ENCODE measurements at places on chromosomes 12 and 14. TPM values are rescaled to one million over a fixed set of nuclear protein-coding genes. Genes with fewer than 3 reads are reported as not detected.

GRCh38 chr12:124700810-124701592 lies 133.6 kb upstream of the NCOR2 start:
- DNase-seq: no peak

DNA sequence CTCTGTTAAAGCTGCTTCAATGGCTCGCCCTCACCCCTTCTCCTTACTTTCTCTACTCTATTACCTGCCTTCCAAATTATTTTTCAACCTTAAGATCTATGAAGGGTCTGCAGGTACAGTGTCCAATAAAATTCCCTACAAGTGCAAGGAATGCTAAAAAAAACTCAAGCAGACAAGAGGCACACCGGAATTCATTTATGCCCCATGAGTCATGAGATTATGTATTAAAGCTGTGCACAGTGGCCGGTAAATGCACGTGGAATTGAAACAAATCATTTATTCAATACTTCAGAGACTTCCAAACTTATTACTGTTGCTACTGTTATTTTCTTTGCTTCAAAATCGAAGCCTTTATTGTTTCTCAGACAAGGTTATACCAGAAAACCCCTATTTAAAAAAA lies 68.4 kb downstream of the ST8SIA1 start:
- DNase-seq: no peak

- no peak for DNase-seq
These were observed 15.4 kb upstream of the SCAF11 start for GRCh38 chr12:46005823-46006222.

CNTN1 gene
- 1.6 TPM for polyA plus RNA-seq

AICDA gene
- 4.0 TPM for polyA plus RNA-seq

DNA sequence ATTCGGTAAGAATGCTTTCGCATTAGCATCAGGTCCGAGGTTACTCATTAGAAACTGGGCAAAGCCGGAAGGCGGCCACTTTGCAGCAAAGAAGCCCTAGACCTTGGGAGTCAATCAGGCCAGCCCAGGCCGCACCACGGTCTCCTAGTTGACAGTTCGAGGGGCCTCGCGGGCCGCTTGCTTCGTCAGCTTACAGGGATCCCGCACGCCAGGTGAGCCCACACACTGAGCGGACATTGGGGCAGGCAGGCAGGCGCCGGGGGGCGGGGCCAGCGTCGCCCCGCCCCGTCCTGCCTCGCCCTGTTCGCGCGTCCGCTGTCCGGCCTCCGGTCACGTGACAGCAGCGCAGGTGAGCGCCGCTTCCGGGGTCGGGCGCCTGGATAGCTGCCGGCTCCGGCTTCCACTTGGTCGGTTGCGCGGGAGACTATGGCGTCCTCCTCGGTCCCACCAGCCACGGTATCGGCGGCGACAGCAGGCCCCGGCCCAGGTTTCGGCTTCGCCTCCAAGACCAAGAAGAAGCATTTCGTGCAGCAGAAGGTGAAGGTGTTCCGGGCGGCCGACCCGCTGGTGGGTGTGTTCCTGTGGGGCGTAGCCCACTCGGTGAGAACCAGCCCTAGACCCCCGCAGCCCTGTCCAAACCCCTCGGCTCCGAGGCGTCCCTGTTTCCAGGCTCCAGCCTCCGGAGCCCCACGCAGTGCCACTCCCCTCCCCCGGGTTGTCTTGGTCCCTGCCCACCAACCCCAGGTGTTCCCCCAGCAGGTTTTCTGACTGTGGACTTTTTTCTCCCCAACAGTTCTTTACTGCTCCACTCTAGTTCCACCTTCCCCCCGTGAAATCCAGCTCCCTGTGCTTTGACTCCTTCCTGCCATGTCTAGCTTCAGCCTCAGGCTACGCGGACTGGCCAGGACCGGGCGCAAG lies at the start of gene PIP4K2C:
TSS of gene PIP4K2C (plus strand) at position 329 of the 918 bp plus-strand sequence. CDS start at position 427, 98 bp downstream.
- peak; percentile 93 for DNase-seq

AKAP6 gene
- polyA plus RNA-seq: 3.6 TPM

- DNase-seq: no peak
These were observed 29.8 kb downstream of the LRRK2 start for GRCh38 chr12:40254455-40255085.

DNA sequence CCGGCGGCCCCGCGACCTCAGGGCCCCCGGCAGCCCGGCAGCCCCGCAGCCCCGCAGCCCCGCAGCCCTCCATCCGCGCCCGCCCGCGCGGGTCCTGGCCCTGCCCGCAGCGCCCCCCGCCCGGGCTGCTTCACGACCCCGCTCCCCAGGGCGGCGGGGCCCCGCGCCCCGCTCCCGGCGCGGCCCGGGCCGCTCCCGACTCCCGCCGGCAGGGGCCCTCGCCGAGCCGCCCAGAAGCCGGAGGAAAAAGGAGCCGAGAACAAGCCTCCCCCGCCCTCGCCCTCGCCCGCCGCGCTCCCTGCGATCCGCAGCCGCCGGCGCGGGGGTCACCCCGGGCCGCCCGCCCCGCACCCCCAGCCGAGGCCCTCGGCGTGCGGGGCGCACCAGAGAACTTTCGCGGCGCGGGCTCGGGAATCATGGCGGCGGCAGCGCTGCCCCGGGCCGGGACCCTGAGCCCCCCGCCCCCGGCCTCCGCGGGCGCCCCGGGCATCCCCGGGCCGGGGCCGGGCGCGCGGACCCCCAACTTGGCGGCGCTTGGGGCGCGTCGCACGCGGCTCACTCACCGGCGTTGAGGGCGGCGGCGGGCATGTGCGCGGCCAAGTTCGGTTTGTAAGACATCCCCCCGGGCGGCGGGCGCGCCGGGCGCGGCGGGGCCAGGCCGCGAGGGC lies 521 bp downstream of the CDK2AP1 start:
- DNase-seq: peak; percentile 66

- DNase-seq: no peak
These were observed 71.1 kb upstream of the MDM1 start for GRCh38 chr12:68403296-68403695.

- peak; percentile 93 for DNase-seq
These were observed 209.7 kb upstream of the ATP2B1 start for GRCh38 chr12:89918172-89918846.

- no peak for DNase-seq
These were observed 9.8 kb downstream of the TMTC2 start for GRCh38 chr12:82696543-82696942.

DNA sequence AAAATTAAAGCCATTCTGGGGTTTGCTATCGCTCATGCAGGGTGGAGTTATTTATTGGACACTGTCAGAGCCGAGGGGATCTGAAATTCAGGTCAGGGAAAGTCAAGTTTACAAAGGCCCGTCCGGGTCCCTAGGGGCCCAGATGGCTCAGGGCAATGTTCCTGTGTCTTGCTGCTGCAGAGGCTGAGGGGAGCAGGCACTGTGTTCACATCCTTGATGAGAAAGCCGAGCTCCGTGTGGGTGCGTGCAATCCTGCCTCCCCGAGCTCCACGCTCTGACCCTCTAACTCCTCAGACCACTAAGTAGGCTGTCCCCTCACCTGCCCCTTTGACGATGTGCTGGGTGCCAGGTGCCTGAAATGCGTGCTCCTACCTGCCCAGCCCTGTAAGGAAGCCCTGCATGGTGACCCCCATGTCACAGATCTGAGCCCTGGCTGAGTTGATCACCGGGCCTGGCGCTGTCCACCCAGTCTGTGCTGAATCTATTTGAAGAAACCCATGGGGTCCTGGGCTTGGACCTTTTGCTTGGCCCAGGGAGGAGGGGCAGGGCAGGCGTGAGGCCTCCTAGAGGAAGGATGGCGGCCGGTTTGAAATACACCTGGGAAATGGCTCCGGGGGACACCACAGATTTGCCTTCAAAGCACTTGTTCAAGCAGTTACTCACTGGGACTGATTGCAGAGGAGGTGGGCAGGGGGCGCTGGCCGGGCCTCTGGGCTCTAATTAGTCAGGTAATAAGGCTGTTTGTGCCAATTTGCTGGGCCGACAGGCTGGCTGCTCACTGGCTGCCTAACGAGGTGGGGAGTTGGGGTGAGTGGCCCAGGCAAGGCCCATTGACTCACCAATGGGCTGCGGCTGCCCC lies 204.3 kb downstream of the KIF26A start:
- no peak for DNase-seq

DNA sequence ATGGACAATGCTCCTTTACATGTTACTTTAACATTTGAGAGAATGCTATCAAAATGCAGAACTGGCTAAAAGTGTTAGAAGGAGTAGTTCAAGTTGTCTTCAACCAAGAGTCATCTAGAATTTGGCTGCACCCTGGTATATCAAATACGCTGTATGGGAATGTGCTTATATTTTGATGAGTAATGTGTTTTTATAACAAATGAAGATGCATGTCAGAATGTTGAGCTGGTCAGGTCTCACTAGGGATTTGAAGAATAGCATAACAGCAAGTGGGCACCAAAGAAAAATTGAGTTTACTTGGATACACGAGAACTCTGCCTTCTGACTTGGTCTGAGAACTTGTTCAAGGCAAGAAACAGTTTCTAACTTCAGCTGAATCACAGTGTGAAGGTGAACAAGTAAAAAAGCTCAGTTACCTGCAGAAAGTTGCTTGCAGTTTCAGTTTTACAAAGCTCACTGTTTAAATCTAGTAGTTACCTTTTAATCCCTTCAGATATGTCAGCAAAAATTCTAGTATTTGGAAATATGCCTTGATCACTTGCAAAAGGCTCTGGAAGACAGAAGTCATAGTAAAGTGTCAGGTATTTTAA lies 82.3 kb downstream of the PDE3A start:
- DNase-seq: peak; percentile 36

DNA sequence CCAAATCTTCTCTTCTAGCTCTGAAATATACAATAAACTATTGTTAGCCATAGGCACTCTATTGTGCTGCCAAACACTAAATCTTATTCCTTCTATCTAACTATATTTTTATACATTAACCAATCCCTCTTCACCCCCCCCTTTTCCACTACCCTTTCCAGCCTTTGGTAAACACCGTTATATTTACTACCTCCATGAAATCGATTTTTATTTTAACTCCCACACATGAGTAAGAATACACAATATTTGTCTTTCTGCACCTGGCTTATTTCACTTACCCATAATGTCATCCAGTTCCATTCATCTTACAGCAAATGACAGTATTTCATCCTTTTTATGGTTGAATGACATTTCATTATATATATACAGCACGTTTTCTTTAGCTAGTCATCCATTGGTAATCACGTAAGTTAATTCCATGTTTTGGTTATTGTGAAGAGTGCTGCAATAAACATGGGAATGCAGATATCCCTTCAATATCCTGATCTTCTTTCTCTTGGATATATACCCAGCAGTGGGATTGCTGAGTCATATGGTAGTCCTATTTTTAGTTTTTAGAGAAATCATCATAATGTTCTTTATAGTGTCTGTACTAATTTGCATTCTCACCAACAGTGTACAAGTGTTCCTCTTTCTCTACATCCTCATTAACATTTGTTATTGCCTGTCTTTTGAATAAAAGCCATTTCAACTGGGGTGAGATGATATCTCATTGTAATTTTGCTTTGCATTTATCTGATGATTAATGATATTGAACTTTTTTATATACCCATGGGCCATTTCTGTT lies 34.2 kb upstream of the PLBD1 start:
- no peak for DNase-seq

FOXN4 gene
- polyA plus RNA-seq: 0.03 TPM

- DNase-seq: no peak
These were observed 46.8 kb upstream of the CISTR start for GRCh38 chr12:53798575-53798974.

DNA sequence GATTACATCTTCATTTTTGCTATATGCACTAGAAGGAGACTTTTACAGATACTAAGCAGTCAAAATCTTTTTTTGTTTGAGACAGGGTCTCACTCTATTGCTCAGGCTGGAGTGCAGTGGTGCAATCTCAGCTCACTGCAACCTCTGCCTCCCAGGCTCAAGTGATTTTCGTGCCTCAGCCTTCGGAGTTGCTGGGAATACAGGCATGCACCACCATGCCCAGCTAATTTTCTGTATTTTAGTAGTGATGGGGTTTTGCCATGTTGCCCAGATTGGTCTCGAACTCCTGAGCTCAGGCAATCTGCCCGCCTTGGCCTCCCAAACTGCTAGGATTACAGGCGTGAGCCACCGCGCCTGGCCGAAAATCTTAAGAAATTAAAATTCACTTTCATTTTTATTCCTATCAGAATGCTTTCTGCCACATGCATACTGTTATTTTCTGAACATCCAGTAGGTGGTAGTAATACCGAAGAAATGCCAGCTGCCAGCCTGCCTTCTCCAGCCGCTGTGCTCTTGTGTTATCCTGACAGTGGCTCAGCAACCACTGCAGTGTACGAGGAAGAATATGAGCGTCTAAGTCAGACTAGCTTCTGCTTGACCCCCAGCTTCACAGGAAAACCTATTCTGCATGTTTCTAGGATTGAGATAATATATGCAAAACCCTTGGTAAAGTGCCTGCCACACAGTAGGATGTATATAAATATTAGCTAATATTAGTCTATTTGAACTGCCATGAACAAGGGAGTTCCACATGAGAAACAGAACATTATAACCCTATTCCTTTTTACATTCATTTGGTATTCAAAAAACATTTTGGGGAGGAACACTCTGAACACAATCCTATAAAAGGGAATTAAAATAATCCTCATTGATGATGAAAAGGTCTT lies 54.2 kb downstream of the RPAP3 start:
- DNase-seq: peak; percentile 60

DNA sequence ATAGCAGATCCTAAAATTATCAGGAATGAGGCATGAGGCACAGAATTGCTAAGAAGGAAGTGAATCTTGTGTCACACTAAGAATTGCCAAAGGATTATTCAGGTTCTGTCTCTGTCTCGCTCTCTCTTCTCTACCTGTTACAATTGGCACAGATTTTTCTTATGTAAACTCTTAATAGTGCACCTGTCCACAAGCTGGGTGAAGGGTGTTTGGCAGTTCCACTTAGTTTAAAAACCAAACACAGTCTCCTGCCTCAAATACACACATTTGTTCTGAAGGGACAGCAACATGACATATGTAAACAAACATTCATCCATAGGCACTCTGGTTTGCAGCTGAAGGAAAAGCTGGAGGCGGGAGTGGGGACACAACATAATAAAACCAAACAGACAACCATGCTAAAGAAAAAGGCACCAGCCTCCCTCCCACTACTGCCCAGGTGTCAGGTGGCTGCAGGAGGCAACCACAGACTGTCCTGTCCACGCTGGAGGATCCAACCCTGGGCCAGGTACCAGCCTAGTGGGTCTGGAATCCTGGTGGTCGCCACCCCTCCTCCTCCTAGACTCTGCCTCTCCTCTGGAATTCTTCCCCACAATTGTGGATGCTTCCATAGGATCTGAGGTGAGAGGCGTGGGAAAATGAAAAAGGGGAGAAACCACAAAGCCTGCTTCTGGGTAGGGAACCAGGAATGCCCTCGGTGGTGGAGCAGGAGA lies 81.2 kb downstream of the TMEM260 start:
- no peak for DNase-seq

DNA sequence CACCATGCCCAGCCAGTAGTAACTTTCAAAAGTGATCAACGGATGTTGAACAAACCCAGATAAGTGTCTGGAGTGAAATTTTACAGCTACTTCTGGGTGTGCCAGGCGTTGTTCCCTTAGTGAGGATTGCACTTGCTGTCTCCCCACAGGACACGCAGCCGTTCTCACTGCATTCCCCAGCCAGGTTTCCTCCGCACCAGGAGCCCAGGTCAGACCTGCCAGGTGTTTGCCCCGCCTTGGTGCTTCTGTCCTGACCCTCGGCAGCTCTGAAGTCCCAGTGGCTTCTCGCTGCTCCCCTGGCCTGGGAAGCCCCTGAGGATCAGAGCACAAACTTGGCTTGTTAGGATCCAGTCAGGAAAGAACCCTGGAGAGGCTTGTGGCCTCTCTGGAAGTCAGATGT lies 36.2 kb downstream of the MMAB start:
- no peak for DNase-seq

SMIM41 gene
- polyA plus RNA-seq: not detected
